Sigmoid colon (tissue), 7 donors: ENCODE measurements at places on chromosomes 3 and 15. TPM values are rescaled to one million over a fixed set of nuclear protein-coding genes. Genes with fewer than 3 reads are reported as not detected.

- no peak for DNase-seq
Measured at GRCh38 chr3:31421314-31422048, 111.2 kb upstream of the STT3B start.

DNA sequence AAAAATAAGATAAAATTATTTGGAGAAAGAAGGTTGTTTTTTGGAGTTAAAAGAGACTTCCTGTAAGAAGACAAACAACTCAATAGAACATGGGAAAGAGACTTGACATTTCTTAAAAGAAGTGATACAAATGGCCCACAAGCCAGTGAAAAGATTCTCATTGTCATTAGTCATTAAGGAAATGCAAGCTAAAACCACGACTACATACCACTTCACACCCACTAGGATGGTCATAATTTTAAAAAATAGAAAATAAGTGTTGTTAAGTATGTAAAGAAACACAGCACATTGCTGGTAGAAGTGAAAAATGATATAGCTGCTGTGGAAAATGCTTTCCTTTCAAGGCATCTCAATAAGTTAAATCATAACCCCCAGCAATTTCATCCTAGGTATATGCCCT is 44.4 kb upstream of the GK5 start:
- no peak for DNase-seq

- DNase-seq: no peak
Measured at GRCh38 chr15:81789403-81789802, 256.4 kb downstream of the MEX3B start.

DNA sequence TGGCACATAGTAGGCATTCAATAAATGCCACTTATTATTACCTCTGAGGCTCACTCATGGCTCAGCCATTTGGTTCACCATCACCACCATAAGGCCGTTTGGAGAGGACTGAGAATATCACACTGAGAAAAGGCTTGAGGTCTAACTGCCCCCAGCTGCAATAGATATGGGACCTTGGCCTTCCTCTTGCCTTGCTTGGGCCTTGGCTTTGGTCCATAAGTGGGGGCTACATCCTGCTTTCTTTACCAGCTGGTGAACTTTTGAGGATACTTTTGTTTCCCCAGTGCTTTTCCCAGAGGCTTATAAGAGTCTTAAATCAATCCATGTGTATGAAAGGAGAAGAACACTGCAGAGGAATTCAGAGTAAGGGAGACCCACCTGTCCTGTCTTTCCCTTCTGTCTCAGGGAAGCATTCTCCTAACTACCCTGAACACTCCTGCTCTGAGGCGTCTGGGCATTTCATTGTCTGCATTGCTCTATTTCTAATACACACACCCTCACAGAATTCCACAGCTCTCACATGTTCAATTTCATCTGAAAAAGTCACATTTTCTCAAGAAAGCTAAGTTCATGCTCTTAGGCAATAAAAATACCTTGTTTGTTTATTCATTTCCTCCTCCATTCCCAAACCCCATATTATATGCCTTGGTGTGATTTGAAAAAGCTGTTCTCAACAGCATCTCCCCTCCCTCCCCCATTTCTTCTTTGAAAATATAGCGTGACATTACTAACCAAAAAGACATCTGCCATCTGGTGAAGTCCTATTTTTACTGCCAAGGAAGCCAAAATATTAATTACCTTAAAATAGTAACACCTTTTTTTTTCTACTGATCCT is 22.5 kb upstream of the KCNMB2 start:
- no peak for DNase-seq

GRCh38 chr15:32852771-32853170 is 135.0 kb downstream of the GREM1 start:
- no peak for DNase-seq

GRCh38 chr3:64361962-64362735 is 136.9 kb upstream of the PRICKLE2 start:
- DNase-seq: no peak

GRCh38 chr3:194945508-194945907 is 259.8 kb downstream of the FAM43A start:
- no peak for DNase-seq

- no peak for DNase-seq
Measured at GRCh38 chr3:33980252-33980651, 181.8 kb downstream of the PDCD6IP start.

DNA sequence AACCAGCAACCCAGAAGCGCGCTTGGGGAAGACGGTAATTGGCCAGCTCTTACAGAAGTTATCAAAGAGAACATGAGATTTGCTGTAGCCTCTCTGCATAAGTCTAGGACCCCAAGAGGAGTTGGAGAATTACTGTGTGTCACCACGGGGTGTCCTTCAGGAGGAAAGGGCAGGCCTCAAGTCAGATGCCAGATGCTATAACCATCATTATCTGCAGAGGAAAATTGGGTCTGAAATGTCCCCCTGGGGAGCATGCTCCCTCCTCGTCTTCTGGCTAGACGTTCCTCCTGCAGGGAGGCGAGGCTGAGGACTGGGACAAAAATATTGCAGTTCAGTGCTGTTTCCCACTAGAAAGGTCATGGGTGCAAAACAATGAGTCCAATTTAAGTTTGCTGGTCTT is 380.5 kb upstream of the CFAP20DC start:
- DNase-seq: no peak

The SHC4 gene
- total RNA-seq: 3.0 TPM

The CHL1 gene
- total RNA-seq: 29.1 TPM

The C2CD4B gene
- total RNA-seq: not detected

The CFAP92 gene
- 0.83 TPM for total RNA-seq

The PIK3CB gene
- 21.6 TPM for total RNA-seq

The LINGO1 gene
- 3.9 TPM for total RNA-seq
